ENCODE measurements at places on chromosomes 4 and X.

GRCh38 chrX:119721487-119721886 is 28.5 kb upstream of the SEPTIN6 start:
- no peak for DNase-seq

DNA sequence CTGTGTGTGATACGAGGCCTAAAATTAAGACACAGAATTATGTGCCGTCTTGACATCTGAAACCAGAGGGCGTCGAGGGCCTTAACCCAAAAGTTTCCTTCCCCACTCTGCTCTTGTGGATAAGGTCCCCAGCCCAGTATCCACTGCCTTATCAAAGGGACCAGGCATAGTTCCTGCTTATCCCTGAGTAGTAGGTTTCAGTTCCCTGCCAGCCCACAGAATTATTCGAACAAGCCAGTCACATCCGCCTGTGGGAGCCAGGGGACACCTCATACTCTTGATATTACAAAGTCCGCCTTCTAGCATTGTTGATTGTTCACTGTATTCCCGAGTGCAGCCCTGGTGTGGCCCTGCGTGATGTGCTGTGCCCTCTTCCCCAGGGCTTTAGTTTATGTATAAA is 5.4 kb upstream of the MMRN1 start:
- DNase-seq: no peak

- no peak for DNase-seq
Measured at GRCh38 chr4:113497154-113497884, 264.2 kb downstream of the CAMK2D start.

- no peak for DNase-seq
Measured at GRCh38 chr4:160141206-160141605, 1038.3 kb downstream of the RAPGEF2 start.

DNA sequence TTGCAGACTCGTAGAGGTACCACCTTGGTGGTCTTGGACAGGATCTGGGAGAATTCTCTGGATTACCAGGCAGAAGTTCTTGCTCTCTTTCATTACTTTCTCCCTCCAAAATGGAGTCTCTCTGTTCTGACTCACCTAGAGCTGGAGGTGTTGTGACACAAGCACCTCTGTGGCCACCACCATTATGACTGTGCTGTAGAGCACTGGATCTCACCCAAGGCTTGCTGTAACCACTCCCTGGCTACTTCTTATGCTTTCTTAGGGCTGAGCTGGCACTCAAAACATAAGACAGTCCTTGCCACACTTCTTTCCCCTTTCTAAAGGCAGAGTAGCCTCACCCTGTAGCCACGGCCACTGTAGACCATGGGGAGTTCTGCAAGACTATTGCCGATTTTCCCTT is 296.6 kb upstream of the DIPK2B start:
- DNase-seq: no peak

DNA sequence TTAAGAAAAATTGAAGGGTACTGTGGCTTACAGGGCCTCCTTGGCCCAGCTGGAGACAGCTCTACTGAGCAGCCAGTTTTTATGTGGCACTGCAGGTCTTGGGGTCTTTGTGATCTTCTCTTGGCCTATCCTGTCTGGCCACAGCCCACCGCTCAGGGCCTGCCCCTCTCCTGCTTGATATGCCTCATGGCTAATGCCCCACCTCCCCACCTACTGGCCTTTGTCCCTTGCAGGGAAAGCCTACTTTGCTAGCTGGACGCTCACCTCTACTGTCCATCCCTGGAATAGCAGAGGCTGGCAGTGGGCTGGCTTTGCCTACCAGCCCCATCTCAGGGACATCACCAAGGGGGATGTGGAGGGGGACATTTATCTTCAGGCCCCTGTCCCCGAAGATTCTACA is 134.1 kb downstream of the PJA1 start:
- DNase-seq: no peak

GRCh38 chr4:154230091-154230490 is 261.5 kb downstream of the DCHS2 start:
- no peak for DNase-seq

DNA sequence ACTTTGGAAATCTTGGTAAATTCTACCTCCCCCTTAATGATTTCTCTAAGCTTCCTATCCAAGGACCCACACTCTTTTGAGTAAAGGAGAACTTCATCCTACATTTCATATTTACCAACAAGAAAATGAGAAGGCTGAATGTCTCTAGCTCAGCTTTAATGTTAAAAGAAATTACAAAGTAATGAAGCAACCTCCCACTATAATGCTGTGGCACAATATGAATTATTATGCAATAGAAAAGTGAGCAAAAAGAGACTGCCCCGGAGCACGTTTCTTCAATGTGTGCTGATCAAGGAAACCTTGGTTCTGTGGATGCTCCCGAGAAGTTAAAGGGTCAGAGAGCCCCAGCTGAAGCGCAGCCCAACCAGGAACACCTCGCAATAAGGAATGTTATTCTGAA is 9.1 kb upstream of the TBC1D1 start:
- no peak for DNase-seq

GRCh38 chr4:138761638-138762220 is 253.9 kb upstream of the NOCT start:
- DNase-seq: no peak

DNA sequence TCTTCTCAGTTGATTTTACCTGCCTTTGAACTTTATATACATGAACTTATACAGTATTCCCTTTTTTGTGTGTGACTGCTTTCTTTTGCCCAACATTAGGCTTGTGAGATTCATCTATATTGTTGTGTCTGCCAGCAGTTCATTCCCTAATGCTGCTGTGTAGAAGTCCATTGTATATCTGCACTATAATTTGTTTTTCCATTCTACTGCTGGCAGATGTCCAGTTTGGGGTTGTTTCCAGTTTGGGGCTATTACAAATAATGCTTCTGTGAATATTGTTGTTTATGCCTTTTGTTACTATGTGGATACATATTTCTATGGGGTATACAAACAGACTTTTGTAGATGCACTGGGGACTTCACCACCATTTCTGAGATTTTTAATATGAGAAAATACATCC is 268.4 kb downstream of the DCTD start:
- DNase-seq: no peak

DNA sequence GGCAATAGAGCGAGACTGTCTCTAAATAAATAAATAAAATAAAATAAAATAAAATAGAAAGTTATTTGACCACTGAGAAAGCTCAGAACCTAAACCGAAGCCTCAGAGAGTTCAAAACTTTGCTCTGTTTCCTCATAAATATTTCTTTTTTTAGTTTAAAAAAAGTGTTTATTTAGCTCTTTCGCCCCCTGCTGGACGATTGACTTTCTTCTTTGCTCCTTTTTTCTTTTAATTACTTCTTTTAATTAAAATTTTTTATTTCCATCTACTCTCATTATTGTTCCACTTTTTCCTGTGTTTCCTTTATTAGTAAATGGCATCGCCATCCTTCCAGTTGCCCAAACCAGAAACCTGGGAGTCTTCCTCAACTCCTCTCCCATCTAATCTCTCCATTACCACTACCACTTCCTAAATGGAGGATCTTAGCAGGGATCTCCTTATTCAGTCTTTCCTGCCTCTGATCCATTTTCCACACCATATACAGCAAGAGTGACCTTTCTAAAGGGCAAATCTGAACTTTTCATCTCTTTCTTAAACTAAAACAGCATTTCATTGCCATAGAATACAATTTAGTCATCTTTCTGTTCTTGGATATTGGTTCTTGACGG is 728 bp upstream of the IL13RA2 start:
- DNase-seq: no peak

GRCh38 chr4:92406488-92406887 is 102.7 kb downstream of the GRID2 start:
- no peak for DNase-seq

GRCh38 chr4:81562093-81562492 is 90.4 kb upstream of the RASGEF1B start:
- DNase-seq: no peak

All from DND-41 (cell line).